ENCODE measurements at places on chromosomes 6 and 20.

DNA sequence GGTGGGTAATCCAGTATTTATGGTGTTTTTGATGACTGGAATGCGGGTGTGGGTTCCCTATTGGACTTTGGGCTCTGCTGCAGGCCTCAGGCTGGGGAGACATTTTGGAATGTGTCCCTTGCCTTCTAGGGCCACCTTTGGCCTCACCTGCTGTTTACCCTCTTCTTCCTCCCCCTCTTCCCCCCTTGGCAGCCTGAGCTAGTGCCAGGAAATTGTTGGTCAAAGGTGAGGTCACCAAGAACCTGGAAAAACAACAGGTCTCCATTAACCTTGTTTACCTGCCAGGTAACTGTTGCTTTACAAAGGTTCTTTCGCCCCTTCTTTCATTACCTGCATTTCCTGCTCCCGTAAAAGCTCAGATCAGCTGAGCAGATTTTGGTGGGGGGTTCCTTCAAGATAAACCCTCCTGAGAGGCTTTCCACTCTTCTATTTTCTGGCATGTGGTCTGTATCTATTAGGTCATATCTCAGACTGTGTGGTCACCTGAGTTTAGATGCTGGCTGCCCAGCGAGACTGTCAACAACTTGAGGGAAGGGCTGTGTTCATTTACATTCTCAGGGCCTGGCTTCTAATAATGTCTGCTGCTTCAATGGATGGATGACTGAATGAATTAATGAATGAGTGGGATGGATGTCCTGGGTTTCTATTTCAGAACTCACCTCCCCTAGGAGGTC, 34.7 kb downstream of the VEGFA start:
- no peak for DNase-seq

- DNase-seq = no peak
These were observed 29.0 kb upstream of the L3MBTL3 start for GRCh38 chr6:129989396-129989795.

- DNase-seq = no peak
These were observed 452.1 kb upstream of the PLCB4 start for GRCh38 chr20:8616792-8617191.

DNA sequence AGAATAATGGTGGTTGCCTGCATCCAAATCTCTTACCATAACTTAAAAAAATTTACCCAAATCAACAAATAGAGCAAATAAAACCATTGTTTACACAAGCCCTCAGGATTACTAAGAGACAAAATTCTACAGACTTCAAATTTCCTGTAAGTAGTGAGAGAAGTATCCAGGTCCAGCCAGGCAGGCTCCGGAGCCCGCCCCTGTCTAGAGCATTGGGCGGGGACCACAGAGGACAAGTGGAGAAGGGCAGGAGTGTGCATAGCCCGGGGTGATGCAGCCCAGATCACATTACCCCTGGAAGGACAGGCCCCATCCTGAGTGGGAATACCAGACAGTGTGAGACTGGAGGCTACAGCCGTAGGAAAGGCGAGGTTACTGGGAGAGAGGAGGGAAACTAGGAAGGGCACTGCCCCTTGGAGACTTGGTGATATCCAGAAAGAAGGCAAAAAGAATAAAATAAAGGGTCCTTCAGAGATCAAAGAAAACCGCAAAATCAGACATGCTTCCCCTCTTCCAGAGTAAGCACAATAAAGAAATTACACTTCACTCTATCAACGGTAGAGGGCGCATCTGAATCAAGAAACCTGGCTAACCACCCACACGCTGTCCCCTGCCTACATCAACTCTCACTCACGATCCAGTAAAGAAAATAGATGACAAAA, 26.6 kb downstream of the RIN2 start:
- DNase-seq = no peak

- DNase-seq = no peak
These were observed 261.3 kb downstream of the PLCB1 start for GRCh38 chr20:8393381-8393780.

- DNase-seq = no peak
These were observed 185.6 kb downstream of the OR2B2 start for GRCh38 chr6:27726619-27727023.

- no peak for DNase-seq
These were observed 12.3 kb downstream of the TGM2 start for GRCh38 chr20:38152621-38153221.

DNA sequence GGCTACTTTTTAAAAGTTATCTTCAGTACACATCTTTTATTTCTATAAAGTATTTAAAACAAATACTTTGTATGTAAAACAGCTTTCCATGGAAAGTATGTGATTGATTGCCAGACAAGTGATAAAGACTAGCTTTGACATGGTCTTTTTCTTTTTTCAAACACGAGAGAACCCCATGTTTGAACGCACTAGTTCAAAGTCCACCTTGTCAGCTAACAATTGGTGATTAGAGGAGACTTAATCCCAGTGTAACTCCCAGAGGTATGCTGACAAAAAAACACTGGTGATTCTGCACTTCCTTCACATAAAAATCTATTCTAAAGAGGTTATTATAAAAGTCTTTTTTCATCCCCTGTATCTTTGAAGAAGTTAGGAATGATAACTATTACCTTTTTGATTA, 438.1 kb downstream of the GJA1 start:
- no peak for DNase-seq

Measured in stimulated activated CD8-positive, alpha-beta memory T cell treated with anti-CD3 and anti-CD28 coated beads, Interleukin-4, amount 100 ng/mL, for 24 hours (primary cell).